ENCODE measurements at places on chromosomes 12 and 14. TPM values are rescaled to one million over a fixed set of nuclear protein-coding genes. Genes with fewer than 3 reads are reported as not detected.

DNA sequence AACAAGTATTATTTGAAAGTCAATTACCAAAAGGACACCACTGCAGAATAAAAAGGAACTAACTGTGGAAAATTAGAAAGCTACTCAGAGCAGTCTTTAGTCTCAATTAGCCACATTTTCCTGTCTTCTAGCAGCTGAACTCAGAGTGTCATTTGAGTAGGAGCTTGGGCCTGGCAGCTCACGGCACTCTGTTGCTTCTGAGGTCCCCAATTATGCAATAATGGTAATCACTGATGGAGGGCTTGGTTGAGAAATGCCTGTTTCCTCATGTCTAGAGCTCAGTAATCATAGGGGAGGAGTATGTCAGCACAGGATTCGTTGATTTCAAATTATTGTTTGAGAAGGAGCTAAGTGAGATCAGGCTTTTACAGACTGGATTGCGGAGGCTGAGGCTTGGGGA is 108.6 kb downstream of the VRK1 start:
- no peak for DNase-seq
- H3K4me3 ChIP-seq = no peak overlapping the region
- no peaks in the 10 kb centered on the region for H3K36me3 ChIP-seq

- H3K4me3 ChIP-seq = peak overlapping the region; percentile 93
- H3K27me3 ChIP-seq = no peaks in the 10 kb centered on the region
- peaks cover 17% of the 10 kb centered on the region for H3K4me1 ChIP-seq
- no peak for DNase-seq
These were observed 1.0 kb downstream of the APOF start for GRCh38 chr12:56361487-56362129.

DNA sequence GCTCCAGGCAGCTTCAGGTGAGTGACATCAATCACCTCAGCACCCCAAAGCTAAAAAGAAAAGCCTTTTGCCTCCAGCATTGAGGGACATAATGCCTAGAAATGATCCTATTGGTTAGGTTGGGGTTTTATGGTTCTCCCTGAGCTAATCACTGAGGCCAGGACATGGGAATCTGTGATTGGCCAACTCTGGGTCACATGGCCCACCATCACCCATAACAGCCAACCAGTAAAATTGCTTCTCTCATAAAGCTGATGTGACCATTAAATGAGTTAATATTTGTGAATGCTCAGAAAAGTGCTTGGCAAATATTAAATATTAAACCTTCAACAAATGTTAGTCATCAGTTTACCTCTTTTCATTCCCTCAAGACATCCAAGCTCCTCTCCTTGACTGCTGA is 60.2 kb downstream of the TBX3 start:
- no peaks in the 10 kb centered on the region for H3K4me1 ChIP-seq
- DNase-seq = no peak
- H3K27me3 ChIP-seq = peaks cover 19% of the 10 kb centered on the region
- no peak overlapping the region for H3K4me3 ChIP-seq
- H3K27ac ChIP-seq = no peak overlapping the region
- no peaks in the 10 kb centered on the region for H3K36me3 ChIP-seq

The NAV3 gene
- total RNA-seq = not detected

The TUBA1A gene
- total RNA-seq = 282 TPM

GRCh38 chr14:105471297-105471821 is 3.3 kb upstream of the CRIP2 start:
- no peak for DNase-seq
- H3K36me3 ChIP-seq = no peaks in the 10 kb centered on the region
- peaks cover 2% of the 10 kb centered on the region for H3K4me1 ChIP-seq
- H3K27ac ChIP-seq = no peak overlapping the region

The GPR84 gene
- 0.57 TPM for total RNA-seq

GRCh38 chr12:8577879-8578278 is 34.8 kb downstream of the AICDA start:
- peaks cover 11% of the 10 kb centered on the region for H3K27me3 ChIP-seq
- H3K36me3 ChIP-seq = peaks cover 2% of the 10 kb centered on the region
- peak overlapping the region; percentile 43 for H3K27ac ChIP-seq
- DNase-seq = no peak

The AQP6 gene
- total RNA-seq = not detected

DNA sequence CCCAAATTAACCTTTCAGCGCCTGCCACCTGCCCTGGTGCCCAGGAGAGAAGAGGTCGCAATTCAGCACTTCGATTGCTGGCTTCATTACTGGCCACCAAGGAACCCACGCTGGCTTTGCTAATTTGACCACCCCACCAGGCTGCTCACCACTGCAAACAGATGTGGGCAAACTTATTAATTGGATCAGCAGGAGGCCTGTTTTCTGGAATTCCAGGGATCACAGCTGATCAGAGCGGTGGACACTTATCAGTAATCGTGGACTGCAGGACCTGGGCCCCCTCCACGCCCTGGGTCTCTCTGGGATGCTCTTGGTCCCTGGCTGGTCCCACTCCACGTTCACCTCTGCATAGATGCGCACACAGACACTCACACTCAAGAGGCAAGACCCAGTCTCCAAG is 27.8 kb downstream of the BEGAIN start:
- no peak for DNase-seq
- H3K4me3 ChIP-seq = no peak overlapping the region
- no peak overlapping the region for H3K27ac ChIP-seq
- H3K36me3 ChIP-seq = peaks cover 3% of the 10 kb centered on the region

The GSC gene
- 0.52 TPM for total RNA-seq

GRCh38 chr14:35247777-35248475 is 44.3 kb upstream of the PSMA6 start:
- DNase-seq = no peak
- no peaks in the 10 kb centered on the region for H3K27me3 ChIP-seq
- H3K27ac ChIP-seq = peak overlapping the region; percentile 11
- no peak overlapping the region for H3K4me3 ChIP-seq
- H3K36me3 ChIP-seq = peaks cover 6% of the 10 kb centered on the region

GRCh38 chr14:97777622-97778355 is 980.6 kb downstream of the VRK1 start:
- peak overlapping the region; percentile 28 for H3K4me3 ChIP-seq
- H3K36me3 ChIP-seq = no peaks in the 10 kb centered on the region
- peaks cover 17% of the 10 kb centered on the region for H3K4me1 ChIP-seq
- DNase-seq = no peak
- no peaks in the 10 kb centered on the region for H3K27me3 ChIP-seq
- peak overlapping the region; percentile 69 for H3K27ac ChIP-seq

- no peak overlapping the region for H3K27ac ChIP-seq
- peaks cover 27% of the 10 kb centered on the region for H3K27me3 ChIP-seq
- H3K4me1 ChIP-seq = no peaks in the 10 kb centered on the region
- DNase-seq = no peak
- no peak overlapping the region for H3K4me3 ChIP-seq
- no peaks in the 10 kb centered on the region for H3K36me3 ChIP-seq
These were observed 192.1 kb downstream of the SNAPC1 start for GRCh38 chr14:61954306-61954705.

Data from T-helper 17 cell (primary cell).